ENCODE measurements at places on chromosomes 3 and 15. TPM values are rescaled to one million over a fixed set of nuclear protein-coding genes. Genes with fewer than 3 reads are reported as not detected.

Gene BFSP2
- total RNA-seq = not detected

DNA sequence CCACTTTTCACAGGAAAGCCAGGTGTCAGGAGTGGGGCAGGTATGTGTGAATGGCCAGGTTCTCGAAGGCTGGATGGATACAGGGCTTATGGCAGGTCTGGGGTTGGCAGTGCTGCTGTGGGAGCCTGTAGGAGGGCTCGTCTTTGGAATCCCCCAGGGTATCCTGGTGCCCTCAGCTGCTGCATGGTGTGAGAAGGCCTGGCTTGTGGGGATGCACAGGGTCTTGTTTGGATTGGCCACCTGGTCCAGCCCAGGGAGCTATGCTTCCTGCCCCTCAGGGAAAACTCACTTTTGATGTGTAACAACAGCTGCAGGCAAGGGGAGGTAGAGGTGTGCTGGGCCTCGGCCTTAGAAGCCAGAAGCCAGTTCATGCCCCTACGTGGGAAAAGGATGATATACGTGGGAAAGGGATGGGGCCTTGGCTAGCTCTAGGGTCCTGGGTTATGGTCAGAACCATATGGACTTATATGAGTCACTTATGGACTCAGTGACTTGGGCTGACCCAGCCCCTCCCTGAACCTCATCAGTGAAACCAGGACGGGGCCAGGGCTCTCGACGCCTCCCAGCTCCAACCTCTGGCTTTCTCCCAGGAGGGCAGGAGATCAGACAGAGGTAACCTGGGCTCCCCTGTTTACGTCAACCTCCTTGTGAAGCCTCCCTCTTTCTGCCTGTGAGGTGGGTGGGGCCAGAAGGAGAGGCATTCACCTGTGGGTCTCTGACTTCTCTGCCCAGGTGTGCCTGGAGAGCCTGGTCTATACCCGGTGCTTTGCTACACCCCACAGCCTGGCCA, 37.8 kb upstream of the CSPG4 start:
- no peak for DNase-seq

GRCh38 chr3:661356-661755, 431.5 kb upstream of the CNTN6 start:
- DNase-seq = no peak

DNA sequence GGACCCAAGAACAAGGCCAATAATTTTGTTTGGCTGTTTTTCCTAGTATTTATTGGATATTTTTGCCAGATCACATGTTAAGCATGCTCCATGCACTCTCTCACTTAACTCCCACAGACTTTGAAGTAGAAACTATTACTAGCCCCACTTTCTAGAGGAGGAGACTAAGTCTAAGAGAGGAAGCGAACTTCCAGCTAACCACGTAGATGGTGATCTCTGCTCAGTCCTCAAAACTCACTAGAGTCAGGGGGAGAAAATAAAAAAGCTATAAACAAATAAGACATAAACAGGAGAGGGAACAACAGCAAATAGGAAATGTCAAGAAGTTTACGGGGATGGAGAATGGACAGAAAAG, 481.0 kb upstream of the PROK2 start:
- DNase-seq = no peak

GRCh38 chr3:134357261-134357913, 16.9 kb downstream of the AMOTL2 start:
- no peak for DNase-seq

- no peak for DNase-seq
Observed at GRCh38 chr3:8529181-8529637, 27.6 kb downstream of the LMCD1 start.
